Cerebellar nuclear complex (tissue), 1 donor: ENCODE measurements at places on chromosomes 11 and 22.

GRCh38 chr11:130315354-130315970, 745 bp upstream of the ZBTB44 start:
- DNase-seq, result no peak

GRCh38 chr11:44426119-44426518, 116.2 kb upstream of the ALX4 start:
- no peak for DNase-seq

- no peak for DNase-seq
Measured at GRCh38 chr11:15617126-15617525, 502.4 kb downstream of the INSC start.

- peak; percentile 88 for DNase-seq
Measured at GRCh38 chr22:35350539-35351503, 30.1 kb upstream of the HMOX1 start.

- DNase-seq, result no peak
Measured at GRCh38 chr11:104183593-104183992, 19.6 kb upstream of the PDGFD start.

DNA sequence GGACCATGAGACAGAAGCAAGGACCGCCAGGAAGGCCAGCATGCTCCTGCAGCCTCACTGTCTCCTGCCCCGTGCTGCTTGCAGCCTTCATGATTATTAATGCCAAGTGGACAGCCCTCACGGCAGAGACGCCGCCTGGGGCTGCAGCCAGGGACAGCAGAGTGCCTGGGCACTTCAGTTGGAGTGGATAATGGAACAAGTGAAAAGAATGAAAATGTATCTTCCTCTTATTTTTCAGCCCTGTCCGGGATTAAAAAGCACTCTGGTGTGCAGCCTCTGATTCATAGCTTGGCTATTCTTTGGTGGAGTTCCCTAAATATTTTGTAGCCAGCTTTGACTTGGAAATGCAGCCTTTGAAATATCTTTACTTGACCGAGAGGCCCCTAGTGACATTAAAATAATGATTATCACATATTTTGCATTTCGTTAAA, 1404.2 kb downstream of the BRD1 start:
- DNase-seq, result no peak

DNA sequence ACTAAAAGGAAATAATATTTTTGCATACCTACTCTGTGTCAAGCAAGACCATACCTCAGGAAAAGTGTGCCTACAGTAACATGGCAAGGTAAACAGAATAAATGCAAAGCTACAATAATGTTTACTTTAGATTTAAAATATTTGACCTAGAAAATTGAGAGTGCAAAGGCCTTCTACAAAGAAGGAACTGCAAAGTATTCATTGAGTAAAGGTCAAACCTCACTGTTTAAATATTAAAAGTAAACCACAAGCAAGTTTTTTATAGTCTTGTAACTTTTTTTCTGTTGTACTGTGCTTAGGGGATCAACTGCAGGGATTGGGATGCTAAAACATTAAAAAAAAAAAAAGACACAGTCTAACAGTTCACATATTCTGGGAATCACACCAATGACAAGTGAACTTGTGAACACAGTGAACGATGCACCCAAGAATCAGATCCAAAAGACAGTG, 48.8 kb downstream of the CWF19L2 start:
- DNase-seq, result no peak

GRCh38 chr11:21401496-21401895, 732.1 kb downstream of the NELL1 start:
- DNase-seq, result no peak

GRCh38 chr22:17198170-17199002, 20.8 kb downstream of the ADA2 start:
- no peak for DNase-seq

DNA sequence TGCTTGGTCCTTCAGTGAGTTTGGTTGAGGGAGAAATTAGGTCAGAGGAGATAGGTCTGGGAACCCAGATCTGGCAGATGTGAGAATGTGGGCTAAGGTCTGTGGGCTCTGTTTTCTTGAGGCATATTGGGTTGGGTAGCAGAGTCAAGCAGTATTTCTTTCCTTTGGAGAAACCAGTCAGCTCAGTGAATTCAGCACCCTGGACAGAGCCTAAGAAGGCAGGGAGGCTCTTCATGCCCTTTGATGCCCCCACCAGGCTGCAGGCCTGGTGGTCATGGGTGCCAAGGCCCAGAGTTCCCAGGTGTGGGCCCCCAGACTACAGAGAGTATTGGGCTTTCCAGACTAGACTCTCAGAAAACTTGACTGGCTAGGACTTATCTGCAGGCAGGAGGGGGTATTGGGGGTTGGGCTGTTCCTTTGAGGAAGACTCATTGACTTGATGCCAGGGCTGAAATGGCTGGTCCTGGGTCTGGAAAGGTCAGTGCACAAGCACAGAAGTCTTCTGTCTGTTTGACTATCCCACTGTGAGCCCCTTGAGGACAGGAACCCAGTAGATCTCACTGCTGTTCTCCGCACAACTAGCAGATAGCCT, 45.3 kb upstream of the NECTIN1 start:
- no peak for DNase-seq

DNA sequence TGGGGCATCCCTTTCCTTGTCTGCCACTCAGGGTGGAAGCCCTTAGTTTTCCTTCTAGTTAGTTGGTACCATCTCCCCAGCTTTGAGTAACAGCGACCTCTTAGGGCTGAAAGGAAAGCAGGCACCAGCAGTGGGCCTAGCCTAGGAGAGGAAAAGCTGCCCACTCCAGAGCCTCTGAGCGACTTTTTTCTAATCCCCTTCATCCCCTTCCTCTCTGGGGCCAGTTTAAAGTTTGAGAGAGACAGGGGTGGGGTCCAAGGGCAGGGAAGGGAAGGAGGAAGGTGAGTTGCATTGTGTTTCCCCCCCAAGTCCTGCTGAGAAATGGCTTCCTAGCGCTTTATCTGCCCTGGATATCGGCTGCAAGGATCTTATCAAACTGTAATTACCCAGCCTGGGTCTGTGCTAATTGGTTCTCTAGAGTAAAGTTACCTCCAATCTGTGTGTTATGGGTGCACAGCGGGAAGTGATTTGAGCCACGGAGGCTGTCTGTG, 573.9 kb upstream of the CADM1 start:
- no peak for DNase-seq

DNA sequence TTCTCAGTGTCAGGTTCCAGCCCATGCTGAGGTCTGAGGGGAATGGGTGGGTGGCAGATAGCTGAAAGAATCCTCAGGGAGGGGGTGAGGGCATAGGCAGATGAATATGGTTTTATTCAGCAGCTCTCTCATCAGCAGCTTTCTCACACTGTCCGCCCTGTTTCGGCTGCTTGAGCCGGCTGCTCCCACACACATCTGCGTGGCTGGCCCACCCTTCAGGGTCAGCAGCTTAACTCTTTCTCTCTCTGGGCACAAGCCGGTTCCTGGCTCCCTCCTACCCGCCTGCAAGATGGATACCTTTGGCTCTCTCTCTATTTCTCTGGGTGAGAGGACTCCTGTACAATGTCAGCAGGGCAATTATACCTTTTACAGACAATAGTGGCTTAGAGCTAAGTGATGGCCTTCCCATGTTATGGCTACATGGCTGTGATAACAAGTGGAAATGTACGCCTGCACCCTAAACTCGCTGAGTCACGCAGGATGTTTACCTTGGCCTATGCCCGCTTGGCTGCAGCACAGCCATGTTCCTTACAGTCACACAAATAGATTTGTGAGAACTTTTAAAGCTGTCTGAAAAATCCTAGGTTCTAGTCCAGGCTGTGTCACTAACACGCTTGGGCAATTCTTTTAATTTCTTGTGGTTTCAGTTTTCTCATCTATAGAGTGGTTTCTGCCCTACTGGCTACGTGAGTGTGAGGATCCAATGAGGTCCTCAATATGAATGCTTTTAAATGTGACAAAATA, 4.1 kb downstream of the MMP20 start:
- no peak for DNase-seq
